ENCODE measurements at places on chromosomes 7 and 10.

DNA sequence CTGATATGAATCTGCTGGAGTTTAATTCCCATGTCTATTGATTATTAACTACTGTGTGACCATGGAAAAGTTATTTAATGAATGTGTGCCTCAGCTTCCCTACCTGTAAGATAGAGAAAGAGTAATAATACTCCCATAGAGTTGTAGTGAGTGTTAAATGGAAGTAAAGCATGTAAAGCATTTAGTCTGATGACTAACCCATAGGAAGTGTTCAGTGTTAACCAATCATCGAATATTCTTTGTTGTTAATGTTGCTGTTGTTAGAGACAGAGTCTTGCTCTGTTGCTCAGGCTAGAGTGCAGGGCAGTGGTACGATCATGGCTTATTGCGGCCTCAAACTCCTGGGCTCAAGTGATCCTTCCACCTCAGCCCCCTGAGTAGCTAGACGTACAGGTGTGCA, 36.2 kb upstream of the CCDC6 start:
- no peak for DNase-seq

- no peak for DNase-seq
Observed at GRCh38 chr10:86373251-86373650, 6.7 kb upstream of the GRID1 start.

GRCh38 chr10:22333167-22333974, 11.9 kb upstream of the SPAG6 start:
- DNase-seq = no peak

DNA sequence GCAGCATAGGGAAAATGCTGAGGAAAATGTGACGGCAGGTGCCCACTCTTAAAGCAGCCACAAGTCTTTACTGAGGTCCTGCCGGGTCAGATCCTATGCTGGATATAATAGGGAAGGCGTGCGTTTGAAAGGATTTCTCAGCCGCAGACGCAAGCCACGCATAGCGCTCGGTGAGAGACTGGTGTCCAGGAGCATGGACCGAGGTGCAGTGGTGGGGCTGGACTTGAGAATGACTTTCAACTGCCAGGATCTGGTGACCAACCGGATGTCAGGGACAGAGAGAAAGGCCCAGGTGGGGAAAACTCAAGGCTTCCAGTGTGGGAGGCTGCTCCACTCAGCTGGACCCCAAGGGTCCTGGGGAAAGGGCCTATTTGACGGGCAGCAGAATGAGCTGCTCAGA, 74.7 kb upstream of the INSIG1 start:
- no peak for DNase-seq

- no peak for DNase-seq
Observed at GRCh38 chr10:129048513-129048912, 418.5 kb upstream of the MGMT start.

GRCh38 chr10:124618470-124619073, 125.6 kb downstream of the FAM53B start:
- DNase-seq = no peak

DNA sequence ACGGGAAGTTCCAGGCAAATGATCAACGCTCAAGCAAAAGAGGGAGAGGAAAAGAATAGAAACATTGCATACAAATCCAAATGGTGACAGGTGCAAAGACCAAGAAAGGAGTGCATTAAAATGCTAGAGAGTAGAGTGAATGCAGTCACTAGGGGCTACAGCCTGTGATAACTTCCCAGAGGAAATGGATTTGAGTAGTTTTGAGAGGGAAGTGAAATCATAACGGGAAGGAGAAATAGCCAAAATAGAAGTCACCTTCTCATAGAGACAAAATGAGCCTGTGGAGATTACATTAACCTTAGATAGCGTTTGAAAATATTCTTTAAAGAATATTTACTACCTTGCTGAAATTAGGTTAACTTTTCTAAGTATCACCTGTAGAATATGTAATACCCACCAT, 26.5 kb downstream of the NUP42 start:
- DNase-seq = no peak

GRCh38 chr10:112361951-112362751, 11.8 kb upstream of the ACSL5 start:
- peak; percentile 59 for DNase-seq

GRCh38 chr10:57759777-57760176, 507.9 kb downstream of the IPMK start:
- no peak for DNase-seq

- no peak for DNase-seq
Observed at GRCh38 chr10:132608511-132609195, 71.1 kb downstream of the INPP5A start.

All from fibroblast of upper back skin (primary cell).